ENCODE measurements at places on chromosomes 6 and 20.

- DNase-seq = no peak
Observed at GRCh38 chr6:117477988-117478852, 4.3 kb upstream of the DCBLD1 start.

DNA sequence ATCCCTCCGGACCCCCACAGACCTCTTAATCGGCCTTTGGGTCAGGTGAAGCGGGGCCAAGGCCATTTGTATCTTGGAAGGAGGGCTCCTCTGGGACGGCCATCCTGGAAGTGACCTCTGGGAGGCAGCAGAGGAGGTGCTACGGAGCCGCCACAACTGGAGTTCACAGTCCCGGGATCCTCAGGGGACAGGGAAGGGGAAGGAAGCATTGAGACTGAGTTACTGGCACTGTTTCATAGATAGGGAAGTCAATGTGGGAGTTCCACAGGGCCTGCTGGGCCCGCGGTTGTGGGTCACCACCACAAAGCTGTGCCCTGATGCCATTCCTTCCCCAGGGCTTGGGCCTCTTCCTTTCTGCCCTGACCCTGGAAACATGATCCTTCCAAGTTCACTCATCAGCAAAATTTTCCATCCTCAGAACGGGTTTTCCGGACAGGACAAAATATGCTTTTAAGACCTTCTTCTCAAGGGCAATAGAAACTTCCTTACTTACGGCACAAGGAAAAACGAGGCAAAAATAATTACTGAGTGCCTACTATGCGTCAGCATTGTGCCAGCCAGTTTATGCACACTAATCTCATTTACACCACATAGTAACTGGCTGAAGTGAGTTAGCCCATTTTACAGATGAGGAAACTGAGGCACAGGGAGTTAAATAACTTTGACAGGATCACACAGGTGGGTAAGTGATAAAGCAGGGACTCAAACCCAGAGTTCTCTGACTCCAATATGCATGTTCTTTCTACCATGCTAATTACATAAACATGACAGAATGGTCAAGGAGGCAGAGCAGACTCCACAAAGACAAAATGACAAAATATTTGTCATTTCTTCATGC, 143.8 kb downstream of the UNC5CL start:
- DNase-seq = peak; percentile 16

- DNase-seq = no peak
Observed at GRCh38 chr6:17385660-17386059, 7.7 kb upstream of the CAP2 start.

DNA sequence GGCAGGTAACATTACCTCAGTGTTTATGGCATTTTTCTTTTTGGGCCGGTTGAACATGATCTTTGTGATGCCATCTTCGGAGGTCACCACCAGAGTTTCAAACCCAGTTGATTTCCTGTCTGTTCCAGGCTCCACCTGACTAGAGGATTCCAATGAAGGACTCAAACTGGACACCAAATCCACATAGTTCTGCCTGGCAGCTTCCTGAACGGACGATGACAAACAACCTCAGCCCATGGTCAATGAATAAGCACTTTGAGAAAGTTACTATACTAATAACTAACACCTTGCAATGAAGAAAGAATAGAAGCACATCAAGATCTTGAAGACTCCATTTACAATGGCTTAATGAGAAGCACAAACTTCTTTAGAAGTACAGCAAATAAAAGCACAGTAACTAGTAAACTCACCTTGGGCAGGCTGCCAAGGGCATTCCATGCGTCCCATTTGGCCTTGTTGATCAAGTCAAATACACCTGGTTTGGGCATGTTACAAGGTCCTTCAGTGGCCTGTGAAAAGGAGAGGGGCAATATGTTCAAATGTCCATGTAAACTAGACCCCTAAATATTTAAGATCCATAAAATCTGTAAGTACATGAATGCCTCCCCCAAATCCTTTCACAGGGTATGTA, 4.9 kb downstream of the ECI2 start:
- DNase-seq = no peak

DNA sequence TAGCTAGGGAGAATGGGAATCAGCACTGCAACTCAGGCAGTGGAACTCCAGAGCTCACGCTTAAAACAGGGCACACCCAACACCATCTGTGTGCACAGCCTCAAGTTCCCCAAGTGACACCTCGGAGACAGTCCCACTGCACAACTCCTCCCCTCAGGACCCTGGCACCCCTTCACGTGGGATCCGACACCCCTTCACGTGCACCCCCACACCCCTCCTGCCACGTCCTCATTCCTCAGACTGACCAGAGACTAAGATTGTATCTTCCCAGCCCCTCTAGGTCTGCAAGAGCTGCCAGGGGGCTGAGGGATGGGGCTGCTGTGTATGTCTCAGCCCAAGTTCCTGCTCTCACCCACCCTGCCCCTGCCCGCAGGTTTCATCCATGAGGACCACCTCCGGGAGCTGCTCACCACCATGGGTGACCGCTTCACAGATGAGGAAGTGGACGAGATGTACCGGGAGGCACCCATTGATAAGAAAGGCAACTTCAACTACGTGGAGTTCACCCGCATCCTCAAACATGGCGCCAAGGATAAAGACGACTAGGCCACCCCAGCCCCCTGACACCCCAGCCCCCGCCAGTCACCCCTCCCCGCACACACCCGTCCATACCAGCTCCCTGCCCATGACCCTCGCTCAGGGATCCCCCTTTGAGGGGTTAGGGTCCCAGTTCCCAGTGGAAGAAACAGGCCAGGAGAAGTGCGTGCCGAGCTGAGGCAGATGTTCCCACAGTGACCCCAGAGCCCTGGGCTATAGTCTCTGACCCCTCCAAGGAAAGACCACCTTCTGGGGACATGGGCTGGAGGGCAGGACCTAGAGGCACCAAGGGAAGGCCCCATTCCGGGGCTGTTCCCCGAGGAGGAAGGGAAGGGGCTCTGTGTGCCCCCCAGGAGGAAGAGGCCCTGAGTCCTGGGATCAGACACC, 7.6 kb downstream of the MYL9 start:
- DNase-seq = no peak

GRCh38 chr6:99318566-99318965, 30.9 kb downstream of the FAXC start:
- DNase-seq = no peak

GRCh38 chr6:28719275-28719940, 193.7 kb downstream of the GPX5 start:
- no peak for DNase-seq

DNA sequence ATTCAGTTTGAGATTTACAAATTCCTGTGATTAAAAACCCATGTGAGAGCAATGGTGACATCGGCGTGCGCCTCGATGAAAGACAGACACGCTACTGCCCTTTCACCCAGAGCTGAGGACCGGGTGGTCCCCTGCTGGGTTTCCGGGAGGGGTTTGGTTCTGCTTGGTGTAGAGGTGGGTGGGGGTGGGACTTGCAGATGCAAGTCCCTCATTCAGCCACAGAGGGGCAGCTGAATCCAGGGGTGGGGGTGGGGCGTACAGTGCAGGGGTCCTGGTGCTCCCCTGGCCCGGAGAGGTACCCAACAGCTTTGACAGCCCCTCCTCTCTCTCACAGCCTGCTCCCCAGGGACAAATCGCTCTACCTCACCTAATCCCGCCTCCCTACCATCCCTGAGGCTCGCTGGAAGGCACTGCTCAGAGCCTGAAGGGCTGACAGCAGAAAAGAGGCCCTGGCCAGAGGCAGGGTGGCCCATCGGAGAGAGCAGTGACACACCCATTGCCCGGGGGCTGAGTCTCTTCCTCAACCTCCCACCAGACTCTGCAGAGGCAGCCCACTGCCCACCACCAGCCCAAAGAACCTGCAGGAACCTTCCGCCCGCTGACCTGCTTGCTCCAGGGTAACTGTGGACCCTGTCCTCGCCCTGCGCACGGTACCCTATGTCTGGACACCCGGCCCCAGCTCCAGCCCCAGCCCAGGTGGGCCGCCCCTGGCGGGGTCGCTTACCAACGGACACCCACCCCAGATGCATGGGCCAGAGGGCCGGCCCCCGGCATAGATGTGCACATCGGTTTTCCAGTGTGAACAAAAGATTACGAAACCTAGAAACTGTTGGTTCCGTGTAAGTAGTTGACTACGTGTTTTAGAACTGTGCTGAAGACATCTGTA, 118.4 kb downstream of the JPH2 start:
- no peak for DNase-seq

DNA sequence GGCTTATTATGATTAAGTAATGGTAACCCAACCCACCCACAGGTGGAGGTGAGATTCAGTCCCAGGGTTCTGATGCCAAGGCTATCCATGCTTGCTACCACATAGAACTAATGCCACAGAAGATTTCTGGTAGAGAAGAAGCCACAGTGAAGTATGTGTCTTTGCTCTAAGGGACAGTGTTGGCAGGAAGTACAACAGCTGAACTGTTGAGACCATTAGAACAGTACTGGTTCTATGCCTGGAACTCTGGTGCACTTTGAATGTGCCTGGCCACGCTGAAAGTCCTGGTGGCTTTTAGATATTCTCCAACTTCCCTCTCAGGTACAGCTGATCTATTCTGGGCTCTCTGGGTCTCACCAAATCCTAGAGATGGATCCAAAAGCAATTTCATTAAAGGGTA, 7.8 kb downstream of the STX7 start:
- no peak for DNase-seq

DNA sequence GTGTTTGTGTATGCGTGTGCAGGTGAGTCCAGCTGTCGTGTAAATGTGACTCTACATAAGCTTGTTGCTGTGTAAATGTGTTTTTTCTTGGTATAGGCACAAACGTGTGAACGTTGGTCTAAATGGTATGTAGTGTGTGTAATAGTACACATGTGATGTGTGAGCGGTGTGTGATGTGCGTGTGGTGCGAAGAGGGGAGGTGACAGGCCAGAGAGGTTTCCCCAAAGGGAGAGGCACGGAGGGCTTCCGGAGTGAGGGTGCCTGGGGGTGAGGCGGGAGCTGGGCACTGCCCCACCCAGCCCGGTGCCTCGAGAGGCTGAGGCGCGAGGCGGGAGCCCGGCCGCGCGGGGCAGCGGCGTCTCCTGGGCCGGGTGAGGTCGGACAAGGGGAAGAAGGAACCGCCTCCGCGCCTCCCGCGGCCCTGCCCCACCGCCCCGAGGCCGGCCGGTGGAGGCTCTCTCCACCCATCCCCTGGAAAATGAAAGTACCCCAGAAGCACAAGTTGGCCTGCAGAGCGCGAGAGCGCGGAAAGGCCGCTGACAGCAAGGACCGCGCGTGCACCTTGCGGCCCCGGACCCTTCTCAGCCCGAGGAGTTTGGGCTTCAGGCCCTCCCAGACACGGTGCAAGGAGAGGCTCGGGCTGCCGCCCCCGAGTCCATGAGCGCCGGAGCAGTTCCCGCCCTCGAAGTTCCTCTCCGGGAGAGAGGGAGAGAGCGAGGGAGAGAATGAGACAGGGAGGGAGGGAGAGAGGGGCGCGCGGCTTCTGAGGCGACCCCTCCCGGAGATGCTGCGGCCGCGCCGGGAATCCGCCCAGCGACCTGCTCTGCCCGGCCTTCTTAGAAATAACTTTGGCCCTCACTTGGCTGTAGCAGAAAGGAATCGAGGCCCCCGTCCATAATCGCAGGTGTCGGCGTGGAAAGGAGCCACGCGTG, 43.2 kb upstream of the OSTM1 start:
- DNase-seq = no peak

DNA sequence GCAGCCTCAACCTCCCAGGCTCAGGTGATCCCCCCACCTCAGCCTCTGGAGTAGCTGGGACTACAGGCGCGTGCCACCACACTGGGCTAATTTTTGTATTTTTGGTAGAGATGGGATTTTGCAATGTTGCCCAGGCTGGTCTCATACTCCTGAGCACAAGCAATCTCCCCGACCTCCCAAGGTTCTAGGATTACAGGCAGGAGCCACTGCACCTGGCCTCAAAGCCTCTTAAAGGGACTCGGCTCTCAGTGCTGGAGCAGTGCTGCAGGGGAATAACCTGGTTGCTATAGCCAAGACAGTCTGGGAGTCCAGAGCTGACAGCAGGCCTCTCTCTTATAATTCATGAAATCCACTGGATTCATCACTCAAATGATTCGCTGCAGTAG, 17.0 kb downstream of the GHRH start:
- DNase-seq = no peak

GRCh38 chr6:138517635-138518034, 18.3 kb upstream of the NHSL1 start:
- no peak for DNase-seq

DNA sequence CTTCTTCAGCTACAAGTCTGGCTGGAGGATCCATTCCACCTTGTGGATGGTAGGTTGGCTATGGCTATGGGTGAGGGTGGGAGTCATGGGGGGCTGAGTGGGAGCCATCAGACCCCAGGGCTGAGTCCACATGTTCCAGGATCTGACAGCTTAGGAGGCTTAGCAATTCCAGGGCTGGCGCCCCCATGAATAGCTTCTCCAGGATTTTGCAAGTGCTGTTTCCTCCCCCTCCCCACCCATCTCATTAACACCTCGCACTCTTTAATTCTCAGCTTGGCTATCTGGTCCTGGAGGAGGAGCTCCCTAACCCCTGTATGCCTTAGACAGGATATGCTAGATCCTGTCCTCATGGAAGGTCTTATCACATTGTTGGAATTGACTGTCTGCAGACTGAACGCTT, 39.0 kb upstream of the ANGPT4 start:
- DNase-seq = no peak

Data from fibroblast of skin of left biceps (primary cell).